NCI-H146 (cell line): ENCODE measurements at places on chromosomes 4 and X.

DNA sequence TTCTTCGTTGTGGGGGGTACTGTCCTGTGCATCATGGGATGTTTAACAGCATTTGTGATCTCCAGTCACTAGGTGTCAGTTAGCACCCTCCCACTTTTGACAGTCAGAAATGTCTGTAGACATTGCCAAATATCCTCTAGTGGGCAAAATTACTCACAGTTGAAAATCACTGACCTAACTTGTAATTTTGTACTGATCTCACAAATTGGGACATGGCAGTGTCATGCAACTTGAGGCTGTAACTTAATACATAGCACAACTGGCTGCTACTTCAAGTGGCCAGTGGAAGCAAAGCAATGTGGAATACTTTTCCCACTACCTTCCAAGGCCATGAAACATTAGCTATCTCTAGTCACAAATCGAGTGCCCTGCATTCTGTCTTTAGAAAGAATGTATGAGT, 23.2 kb upstream of the TSPAN7 start:
- no peak for DNase-seq

DNA sequence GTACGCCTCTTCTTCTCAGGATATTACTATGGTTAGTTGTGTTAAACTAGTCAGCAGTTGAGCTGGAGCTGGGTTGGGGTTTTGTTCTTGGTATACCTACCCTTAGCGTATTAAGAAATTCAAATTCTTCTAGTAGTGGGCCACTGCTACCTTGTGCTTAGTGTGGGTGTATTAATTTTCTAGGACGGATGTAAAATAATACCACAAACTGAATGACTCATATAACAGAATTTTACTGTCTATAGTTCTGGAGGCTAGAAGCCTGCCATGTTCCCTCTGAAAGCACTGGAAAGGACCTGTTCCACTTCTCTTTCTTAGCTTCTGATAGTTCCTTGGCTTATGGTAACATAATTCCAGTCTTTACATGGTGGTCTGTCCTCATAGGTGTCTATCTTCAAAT, 1274.7 kb downstream of the ADGRL3 start:
- DNase-seq: peak; percentile 21

GRCh38 chrX:18041656-18042055, 179.0 kb downstream of the BEND2 start:
- DNase-seq: no peak

- DNase-seq: no peak
Observed at GRCh38 chrX:151765026-151765425, 30.5 kb downstream of the CNGA2 start.

DNA sequence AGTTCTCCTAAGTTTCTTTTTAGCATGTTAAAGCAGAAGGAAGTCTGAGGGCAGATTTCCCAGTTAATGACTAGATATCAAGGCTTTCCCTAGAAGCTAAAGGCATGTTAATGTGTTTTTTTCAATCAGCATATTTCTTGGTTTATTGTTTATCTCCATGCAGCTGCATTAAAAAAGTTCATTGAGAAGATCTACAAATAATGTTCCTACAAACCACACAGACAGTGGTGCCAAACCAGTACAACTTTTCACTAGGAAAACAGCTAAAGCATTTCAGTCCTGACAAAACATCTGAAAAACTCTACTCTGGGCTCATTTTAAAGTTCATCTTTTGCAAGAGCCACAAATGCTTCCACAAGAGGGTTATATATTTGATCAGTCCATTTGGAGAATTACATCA, 320.0 kb downstream of the ADGRL3 start:
- DNase-seq: no peak

DNA sequence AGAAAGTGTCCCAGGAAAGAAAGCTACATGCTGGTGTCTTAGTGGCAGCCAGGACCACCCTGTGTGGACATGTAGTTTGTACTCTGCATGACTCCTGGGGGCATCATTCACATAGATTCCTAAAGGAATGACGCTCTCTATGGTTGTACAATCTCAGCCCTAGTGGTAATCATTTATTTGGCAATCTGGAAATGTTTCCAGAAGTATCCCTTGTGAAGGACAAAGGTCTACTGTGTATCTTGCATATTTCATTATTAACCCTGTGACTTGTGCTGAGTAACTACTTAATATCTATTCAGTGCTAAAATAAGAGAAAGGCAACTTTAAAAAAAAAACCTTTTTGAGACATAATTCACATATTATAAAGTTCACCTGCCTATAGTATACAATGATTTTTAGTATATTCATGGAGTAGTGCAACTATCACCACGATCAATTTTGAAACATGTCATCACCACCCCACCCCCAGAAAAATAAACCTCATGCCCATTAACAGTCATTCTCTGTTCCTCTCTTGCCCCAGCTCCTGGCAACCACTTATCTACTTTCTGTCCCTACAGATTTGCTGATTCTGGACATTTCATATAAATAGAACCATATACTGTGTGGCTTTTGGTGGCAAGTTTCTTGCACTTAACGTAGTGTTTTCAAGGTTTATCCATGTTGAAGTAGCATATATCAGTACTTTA, 51.7 kb downstream of the SHROOM3 start:
- no peak for DNase-seq

GRCh38 chr4:182699795-182700194, 217.4 kb downstream of the DCTD start:
- no peak for DNase-seq

GRCh38 chr4:10697086-10697485, 12.5 kb upstream of the CLNK start:
- DNase-seq: peak; percentile 96

DNA sequence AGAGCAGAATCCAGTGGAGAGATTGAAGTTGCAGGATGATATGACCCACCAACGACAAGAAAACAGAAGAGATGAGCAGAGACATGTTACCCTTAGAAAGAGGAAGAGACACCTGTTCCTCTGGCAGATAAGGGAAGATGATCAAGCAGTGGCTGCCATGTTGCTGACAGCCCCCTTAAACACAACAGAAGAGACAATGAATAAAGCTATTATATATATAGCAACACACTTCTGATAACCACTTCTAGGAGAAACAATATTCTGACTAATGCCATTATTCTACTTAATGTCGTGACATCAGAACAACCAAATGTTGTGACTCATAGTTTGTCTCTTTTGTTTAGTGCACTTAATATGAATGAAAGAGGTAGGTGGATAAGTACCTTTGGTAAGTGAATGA, 44.9 kb downstream of the SH3RF1 start:
- no peak for DNase-seq

- no peak for DNase-seq
Observed at GRCh38 chrX:43969504-43970501, 3.4 kb downstream of the NDP start.

DNA sequence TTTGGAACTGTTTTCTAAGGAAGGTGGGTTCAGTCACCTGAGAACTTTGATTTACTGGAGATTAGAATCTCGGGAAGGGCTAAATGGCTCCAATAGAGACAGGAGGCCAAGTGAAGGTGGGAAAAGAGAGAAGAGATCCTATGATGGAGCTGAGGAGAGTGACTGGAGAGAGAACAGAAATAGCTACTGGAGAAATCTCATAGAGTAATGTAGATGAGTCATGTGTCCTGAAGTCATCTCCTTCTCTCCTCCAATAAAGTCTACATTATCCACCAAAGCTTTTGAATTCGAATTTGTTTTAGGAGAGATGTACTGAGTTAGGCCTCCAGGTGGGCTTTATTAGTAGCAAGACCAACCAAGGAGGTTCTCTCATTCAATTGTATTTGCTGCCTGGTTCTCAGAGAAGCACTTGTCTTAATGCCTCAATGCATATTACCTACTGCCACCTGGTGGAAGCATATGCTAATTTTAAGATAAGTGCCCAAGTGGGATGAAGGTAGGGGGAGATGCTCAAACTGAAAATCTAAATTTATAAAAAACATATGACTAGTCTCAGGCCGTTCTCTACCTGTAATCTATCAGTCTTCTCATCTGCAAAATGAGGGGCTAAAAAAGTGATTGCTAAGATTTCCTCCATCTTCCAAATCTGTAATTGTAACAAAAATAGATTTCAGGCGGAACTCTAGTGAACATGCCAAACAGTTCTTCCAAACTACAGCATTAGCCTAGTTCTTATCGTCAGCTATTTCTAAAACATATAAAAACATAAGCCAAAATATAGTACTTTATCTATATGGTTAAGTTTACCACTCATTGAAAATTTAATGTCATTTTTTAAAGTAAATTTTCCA, 24.4 kb downstream of the TXK start:
- DNase-seq: peak; percentile 71

DNA sequence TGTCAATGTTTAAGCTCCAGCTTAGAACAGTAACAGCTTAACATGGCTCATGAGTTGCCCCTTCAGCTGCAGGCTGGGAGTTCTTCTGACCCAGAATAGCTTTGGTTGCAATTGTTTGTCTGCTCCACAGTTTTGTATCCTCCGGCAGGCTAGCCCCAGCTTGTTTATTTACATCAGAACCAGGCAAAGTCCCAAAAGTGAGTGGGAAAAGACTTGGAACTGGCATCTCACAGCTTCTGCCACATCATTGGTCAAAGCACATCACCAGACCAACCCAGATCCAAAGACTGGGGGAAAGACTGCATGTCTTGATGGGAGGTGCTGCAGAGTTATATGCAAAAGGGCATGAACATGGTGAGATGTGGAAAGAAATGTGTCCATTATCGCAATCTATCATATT, 231.2 kb upstream of the CPEB2 start:
- no peak for DNase-seq

DNA sequence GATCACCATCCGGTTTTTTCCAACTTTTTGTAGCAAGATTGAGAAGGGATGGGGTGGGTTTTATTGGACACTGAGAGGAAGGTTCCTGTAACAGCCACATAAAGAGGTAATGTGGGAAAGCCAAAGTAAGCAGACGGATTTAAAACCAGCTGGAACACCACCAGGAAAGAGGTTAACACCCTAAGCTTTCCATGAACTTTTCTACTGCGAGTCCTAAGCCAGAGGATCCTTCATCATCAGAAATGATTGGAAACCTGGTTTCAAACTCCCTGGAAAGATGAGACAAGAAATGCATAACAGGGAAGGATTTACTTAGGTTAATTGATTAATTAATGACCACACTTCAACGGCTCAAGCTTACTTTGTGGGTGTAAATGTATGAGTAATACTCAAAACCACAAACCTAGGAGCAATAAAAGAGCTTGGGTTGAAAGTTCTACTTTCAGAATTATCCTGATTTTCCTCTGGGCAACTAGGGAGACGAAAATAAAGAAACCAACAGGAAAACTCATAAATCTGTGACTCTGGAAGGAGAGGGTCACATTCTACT, 91.5 kb downstream of the COX18 start:
- DNase-seq: no peak

DNA sequence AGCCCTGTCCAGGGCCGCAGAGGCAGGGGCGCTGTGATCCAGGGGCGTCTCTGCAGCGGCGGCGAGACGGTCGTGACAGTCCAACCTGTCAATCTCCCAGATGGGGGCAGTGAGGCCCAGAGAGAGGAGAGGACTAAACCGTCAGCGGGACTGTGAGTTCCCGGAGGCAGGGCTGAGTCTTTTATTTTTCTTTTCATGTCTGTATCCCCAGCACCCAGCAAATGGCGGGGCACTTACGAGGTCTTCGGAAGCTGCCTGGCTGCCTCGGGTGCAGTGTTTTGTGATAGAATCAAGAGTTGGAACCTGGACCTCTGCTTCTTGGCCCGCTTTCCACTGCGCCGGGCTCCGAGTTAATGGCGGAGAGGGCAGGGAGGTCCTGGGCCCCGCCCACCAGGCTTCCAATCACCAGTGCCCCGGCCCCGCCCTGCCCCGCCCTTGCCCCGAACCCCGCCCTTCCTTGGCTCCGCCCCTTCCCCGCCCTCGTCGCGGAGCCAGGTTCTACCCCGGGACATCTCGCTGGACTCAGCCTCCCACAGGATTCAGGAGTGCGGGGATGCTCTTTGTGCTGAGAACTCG, 35.3 kb upstream of the GRPEL1 start:
- peak; percentile 68 for DNase-seq

- DNase-seq: no peak
Observed at GRCh38 chr4:88163336-88163735, 4.9 kb upstream of the ABCG2 start.

DNA sequence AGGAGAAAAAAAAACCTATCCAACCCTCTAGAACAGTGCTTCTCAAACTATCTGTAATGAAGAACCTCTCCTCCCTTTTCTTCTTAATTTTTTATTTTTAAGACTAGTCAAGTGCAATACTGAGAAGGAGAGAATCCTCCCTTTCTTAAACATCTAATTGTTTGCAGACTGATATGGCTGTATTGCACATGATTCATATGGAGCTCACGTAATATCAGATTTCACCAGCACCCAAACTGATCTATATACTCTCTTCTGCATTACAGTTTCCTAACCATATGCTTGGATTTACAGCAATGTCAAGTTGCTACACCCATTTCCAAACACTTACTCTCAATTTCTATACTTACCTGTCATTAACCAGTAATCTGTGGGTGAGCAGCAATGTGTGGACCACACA, 9.5 kb downstream of the PRMT9 start:
- no peak for DNase-seq

DNA sequence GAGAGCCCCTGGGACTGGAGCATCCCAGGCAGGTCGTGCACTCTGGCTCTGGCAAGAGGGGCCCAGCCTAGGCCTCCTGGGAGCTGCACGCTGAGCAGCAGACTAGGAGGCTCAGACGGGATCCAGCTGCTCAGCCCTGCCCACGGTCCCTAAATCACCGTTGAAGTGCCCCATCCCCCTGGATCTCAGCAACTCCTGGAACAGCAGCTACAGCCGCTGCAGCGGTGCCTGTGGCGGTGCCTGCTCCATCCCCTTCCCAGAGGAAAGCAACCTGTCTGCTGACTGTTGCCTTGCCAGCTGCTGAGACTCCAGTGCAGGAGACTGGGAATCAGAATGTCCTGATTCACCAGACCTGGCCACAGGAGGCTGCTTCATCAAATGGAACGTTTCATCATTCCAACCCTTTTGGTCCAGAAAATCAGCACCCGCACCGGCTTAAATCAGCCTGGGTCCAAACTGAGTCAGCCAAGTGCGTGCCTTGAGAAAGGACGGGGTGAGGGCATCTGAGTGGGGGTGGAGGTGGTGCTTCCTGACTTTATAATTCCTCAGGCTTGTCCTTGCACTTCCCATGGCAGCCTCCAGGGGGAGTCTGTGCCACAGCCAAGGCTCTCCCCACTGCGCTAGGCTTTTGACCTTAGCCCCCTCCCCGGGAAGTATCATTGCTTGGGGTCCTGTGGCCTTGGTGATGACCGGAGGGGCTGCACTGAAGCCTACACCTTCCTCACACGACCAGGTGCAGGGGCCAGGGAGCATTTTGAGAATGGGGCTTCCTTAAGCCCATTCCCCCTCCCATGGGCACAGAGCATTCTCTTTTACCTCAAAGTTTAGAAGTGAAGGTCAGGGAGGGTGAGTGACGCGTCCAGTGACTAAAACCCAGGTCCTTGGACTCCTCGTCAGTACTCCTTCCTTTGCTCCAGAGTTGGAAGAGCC, 6.5 kb downstream of the ZNF185 start:
- DNase-seq: peak; percentile 28

DNA sequence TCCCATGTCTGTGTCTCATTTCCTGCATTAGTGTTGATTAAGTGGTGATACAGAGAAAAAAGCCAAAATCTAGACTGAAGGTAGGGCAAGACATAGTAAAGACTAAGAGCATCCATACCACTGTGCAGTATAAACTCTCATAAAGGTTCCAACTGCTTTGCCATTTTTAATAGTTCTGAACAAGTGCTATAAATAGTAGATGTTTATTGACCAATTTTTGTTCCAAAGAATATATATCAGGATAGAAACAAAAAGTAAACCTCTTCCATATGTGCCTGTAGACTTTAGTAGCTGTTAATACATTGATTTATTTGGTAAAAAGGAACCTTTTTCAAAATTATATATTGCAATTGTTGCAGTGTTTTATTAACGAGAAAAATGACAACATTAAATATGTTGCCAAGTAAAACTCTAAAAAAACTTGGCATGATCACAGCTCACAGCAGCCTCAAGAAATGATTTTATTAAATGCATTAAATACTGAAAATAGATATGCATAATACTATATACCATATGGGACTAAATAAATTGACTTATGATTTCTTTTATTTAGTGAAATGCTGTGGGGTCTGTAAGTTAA, 22.3 kb upstream of the AASDH start:
- DNase-seq: no peak
